ENCODE measurements at places on chromosomes 5 and 9.

- DNase-seq: no peak
These were observed 120.6 kb downstream of the PRDM9 start for GRCh38 chr5:23627976-23628375.

GRCh38 chr5:95114305-95114704 lies 170.6 kb downstream of the MCTP1 start:
- no peak for DNase-seq

- no peak for DNase-seq
These were observed 12.2 kb downstream of the BHMT2 start for GRCh38 chr5:79081779-79082178.

DNA sequence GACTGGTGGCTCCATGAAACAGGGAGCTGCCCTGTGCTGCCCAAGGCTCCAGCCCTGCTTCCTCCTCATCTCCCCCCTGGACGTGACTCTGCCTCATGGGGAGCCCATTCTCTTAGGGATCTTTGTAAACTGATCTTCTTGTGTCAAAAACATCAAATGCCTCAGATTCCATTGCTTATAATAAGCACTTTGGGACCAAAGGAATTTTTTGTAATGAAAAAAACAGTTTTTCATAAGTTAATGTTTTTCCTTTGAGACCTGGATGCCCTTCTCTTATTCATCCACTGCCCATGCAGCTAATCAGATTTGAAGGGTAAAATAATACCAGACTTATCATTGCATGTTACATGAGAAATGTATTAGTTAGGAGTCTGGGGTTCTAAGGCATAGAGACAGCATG lies 41.7 kb downstream of the PALM2AKAP2 start:
- DNase-seq: no peak

GRCh38 chr9:134062461-134063087 lies 5.3 kb downstream of the BRD3 start:
- no peak for DNase-seq

DNA sequence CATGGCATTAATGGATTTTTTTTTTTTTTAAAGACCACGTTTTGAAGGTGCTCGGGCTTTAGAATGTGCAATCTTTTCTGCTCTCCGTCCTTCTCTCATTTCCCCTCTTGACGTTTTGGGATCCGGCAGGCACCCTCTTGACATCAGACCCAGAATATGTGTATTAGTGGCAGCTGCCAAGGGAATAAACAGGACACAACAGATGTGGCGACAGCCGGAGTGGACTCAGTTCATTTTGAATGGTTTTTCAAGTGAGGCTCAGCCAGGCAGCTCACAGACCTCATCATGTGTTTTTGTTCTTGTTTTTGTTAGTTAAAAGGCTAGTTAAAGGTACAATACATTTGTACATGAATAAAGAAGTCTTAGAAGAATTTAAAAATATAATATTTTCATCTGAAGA lies 365.0 kb upstream of the SEMA6A start:
- no peak for DNase-seq

GRCh38 chr5:74493411-74493810 lies 147.1 kb downstream of the ENC1 start:
- DNase-seq: no peak

- DNase-seq: no peak
These were observed 22.1 kb upstream of the PLPP6 start for GRCh38 chr9:4640027-4640426.

GRCh38 chr9:38256461-38256860 lies 136.0 kb upstream of the ALDH1B1 start:
- DNase-seq: no peak

GRCh38 chr5:59036274-59036961 lies 453.5 kb downstream of the RAB3C start:
- peak; percentile 59 for DNase-seq

GRCh38 chr5:180464603-180464970 lies 29.6 kb upstream of the CNOT6 start:
- DNase-seq: no peak

DNA sequence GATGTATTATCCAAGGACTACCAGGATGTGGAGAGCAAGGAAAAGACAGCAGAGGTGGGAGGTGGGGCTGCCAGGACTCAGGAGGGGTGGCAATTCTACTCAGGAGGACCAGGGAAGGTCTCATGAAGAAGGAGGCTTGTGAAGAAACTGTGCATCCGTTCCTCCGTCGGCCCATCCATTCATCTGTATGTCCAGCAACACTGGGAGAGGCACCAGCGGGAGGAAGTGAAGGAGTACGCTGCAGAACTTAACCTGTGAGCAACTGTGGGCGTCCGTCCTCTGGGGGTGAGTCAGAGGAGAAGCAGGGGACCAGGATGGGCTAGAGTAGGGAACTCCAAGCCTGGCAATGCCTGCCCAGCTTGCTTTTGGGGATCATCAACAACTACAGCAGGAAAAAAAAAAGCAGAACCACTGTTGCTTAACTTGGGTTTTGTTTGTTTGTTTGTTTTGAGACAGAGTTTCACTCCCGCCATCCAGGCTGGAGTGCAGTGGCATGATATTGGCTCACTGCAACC lies 47.3 kb upstream of the NEURL1B start:
- DNase-seq: no peak

- no peak for DNase-seq
These were observed 49.3 kb upstream of the PPARGC1B start for GRCh38 chr5:149680810-149681221.

DNA sequence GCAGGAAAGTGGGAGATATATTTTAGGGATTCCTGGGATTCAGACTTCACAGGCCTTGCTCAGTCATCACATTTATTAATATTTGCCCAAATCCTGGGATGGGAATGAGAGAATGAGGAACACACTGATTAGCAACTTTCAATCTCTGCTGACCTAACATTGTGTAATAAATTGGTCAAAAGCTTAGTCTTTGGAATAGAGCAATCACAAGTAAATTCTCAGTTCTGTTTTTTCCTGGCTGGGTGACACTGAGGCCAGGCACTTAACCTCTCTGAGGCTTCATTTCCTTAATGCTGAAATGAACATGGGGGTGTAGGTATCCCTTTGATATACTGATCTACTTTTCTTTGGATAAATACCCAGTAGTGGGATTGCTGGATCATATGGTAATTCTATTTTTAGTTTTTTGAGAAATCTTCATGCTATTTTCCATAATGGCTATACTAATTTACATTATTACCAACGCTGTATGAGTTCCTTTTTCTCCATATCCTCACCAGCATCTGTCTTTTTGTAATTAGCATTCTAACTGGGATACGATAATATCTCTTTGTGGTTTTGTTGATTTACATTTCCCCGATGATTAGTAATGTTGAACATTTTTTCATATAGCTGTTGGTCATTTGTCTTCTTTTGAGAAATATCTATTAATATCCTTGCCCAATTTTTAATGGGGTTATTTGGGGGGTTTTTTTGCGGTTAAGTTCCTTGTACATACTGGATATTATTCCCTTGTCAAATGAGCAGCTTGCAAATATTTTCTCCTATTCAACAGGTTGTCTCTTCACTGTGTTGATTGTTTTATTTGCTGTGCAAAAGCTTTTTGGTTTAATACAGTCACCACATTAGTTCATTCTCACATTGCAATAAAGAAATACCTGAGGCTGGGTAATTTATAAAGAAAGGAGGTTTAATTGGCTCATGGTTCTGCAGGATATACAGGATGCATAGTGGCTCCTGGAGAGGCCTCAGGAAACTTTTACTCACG lies 36.8 kb upstream of the NIPBL start:
- no peak for DNase-seq

GRCh38 chr9:134660407-134660806 lies 18.8 kb downstream of the COL5A1 start:
- DNase-seq: no peak

DNA sequence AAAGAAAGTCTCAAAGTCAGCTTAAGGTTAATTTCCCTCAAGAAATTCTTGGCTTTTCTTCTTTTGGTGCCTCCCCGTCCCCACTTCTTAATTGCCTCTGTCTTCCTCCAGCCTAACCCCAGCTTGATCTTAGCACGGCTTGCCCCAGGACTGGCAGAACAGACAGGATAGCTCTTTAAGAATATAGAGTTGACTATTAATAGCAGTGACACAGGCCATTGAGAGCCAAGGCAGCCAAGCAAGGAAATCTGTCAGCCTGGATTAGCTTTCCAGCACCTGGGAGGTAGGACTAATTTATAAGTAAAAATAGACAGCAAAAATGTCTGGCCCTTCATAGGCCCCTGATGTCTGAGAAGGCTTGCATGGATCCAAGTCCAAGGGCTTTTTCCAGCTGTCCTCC lies 384.6 kb upstream of the SLC30A5 start:
- no peak for DNase-seq

DNA sequence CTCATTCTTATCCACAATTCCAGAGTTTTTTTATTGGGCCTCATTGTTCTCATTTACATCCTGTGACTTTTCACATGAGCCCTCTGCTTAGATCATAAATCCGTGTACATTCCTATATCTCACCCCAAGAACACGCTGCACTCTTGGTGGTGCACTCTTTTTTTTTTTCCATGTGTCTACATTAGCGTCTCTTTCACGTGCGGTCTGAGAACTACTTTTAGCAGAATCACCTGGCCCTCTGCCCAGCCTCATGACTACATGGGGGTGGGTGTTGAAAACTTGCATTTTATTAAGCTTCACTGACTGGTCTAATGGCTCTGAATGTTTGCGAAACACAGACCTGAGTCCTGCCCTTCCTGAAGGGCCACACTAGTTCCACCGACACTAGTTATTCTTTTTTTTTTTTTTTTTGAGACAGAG lies 18.6 kb downstream of the C9orf57 start:
- DNase-seq: no peak

- DNase-seq: no peak
These were observed 93.4 kb downstream of the MPDZ start for GRCh38 chr9:13186091-13186490.

GRCh38 chr5:32975656-32976375 lies 264.7 kb downstream of the NPR3 start:
- DNase-seq: no peak

GRCh38 chr5:168528521-168529373 lies at the start of gene FBLL1:
TSS of gene FBLL1 (plus strand) at chr5:168529305. CDS start at chr5:168529505, 200 bp downstream.
- no peak for DNase-seq

DNA sequence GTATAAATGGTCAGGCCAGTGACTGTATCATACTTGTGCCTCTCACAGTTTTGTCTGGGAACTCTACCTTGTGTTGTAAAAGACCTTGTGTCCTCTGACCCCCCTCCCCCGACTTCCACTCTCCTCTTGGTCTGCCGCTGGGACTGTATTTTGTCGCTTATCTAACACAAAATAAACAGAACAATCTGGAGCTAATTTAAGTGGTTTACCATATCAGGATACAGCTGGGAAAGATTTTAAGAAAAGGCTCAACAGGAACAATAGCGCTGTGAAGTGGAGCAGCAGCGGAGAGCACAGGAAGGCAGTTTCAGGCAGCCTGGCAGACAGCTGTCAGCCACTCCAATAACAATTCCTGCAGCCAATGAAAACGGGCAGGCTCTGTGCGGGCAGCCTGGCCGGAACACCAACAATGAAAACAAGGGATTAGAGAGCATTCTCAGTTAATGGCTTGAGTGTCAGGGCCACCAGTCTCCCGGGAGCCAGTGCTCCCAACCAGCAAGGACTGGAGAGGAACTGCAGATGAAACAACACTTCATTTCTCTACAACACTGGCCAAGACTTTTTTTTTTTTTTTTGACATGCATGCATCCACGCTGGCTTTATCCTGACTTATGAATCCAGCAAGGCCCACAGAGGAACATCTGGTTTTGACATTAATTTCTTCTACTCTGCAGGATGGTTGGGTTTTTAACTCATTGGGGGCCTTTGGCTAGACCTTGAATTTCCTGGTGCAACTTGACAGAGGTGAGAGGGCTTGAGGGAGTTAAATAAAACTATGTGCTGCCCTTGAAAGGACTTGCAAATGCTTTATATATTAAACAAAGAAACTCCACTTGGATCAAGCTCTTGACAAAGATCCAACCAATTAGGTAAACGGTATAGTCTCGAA lies 76.7 kb downstream of the ARSB start:
- DNase-seq: peak; percentile 70

DNA sequence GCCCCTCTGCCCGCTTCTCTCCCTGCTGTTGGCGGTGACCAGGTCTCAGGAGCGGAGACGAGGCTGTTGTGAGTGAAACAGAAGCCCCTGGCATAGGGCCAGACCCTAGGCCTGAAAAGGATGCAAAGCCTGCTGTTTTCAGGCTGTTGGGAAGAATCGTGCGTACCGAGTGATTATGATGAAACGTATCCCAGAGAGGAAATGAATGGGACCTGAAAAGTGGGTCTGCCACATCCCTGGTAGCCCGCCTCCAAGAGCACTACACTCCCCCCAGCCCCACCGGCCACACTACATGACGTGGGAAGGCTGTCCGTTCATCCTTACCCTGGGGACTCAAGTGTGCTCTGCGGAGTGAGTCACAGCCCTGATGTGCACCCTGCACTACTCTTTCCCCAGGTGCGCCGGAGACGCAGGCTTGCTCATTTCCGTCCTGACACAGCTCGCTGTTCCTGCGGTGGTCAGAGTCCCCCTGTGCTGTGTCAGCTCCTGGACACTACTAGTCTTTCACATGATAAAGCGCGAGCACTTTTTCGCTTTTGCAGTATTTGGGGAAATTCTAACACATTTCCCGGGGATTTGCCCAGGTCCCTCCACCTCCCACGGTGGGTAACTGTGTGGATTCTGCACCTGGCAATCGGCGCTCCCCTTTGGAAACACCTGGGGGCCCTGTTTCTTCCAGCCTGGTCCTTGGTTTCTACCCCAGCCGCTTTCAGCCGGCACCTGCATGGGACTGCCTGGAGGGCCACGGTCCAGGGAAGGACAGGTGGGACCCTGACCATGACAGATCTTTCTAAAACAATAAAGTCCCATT lies 91.5 kb downstream of the ANKRD33B start:
- peak; percentile 63 for DNase-seq

GRCh38 chr5:172769616-172770373 lies 1.2 kb downstream of the DUSP1 start:
- no peak for DNase-seq

- DNase-seq: no peak
These were observed 47.5 kb upstream of the TLE4 start for GRCh38 chr9:79524266-79524665.

DNA sequence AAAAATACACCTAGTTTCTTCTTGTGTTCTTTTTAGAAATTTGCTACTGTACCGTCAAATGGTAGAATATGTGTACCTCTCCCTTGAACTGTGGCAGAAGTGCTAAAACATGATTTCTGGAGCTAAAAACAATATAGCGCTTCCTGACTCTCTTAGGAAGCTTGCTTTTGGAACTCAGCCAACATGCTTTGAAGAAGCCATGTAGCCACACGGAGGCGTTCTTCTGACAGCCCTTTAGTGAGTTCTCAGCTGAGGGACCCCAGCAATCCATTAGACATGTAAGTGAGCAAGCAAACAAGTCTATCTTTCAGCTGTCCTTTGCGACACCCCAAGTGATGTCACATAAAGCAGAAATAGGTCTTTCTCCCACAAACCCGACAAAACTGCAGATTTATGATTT lies 917.0 kb downstream of the CDH9 start:
- DNase-seq: peak; percentile 78
